ENCODE measurements at places on chromosomes 4 and X.

GRCh38 chr4:113355550-113356371 is 306.3 kb downstream of the ANK2 start:
- DNase-seq, result no peak

DNA sequence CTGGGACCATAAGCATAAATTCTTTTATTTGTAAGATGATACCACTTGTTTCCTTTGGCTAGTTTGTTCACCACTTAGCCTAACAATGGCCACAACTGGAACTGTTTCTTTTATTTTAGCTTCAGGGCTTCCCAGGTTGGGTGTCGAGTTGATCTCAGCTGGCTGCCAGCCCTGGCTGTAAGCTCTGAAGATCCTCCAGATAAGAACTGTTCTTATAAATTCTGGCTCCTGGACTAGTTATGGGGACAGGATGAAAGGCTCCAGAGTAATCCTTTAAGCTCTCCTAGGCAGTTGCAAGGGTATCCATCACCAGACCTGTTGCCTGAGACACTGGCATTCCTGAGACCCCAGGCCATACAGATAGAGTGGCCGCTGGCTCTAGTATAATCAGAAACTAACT is 129.4 kb upstream of the ACSL4 start:
- DNase-seq, result no peak

- DNase-seq, result no peak
Observed at GRCh38 chrX:17767734-17768133, 30.4 kb downstream of the SCML1 start.

- no peak for DNase-seq
Observed at GRCh38 chrX:132539611-132540010, 50.8 kb upstream of the MBNL3 start.

DNA sequence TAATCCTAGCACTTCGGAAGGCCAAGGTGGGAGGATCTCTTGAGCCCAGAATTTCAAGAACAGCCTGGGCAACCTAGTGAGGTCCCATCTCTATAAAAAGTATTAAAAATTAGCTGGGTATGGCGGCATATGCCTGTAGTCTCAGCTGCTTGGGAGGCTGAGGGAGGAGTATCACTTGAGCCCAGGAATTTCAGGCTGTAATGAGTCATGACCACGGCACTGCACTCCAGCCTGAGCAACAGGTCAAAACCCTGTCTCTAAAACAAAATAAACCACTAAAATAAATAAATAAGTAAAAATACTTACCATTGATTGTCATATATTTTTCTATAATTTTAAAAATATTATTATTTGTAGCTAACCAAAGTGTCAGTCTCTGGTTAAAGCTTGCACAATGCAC is 315.6 kb upstream of the SMIM31 start:
- no peak for DNase-seq

GRCh38 chr4:94588896-94589693 is 137.4 kb downstream of the PDLIM5 start:
- DNase-seq, result no peak

DNA sequence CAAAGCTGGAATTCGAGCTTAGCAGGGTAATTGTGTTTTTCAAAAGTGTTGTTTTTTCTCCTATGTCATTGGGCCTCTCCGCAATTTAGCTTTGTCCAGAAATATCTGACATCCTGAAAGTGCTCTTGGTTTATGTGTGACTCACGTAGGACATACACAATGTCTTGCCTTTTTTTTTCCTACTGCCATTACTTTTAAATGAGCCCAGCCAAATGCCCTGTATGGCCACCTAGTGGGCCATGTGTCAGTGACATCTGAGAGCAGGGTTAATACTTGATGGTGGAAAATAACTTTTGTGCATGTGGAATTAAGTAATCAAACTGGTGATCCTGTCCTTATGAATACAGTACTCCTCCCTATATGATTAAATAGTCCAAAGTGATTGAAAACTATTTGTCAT is 1411.1 kb upstream of the TENM3 start:
- DNase-seq, result no peak

- DNase-seq, result no peak
Observed at GRCh38 chr4:40308528-40309122, 26.5 kb upstream of the CHRNA9 start.

DNA sequence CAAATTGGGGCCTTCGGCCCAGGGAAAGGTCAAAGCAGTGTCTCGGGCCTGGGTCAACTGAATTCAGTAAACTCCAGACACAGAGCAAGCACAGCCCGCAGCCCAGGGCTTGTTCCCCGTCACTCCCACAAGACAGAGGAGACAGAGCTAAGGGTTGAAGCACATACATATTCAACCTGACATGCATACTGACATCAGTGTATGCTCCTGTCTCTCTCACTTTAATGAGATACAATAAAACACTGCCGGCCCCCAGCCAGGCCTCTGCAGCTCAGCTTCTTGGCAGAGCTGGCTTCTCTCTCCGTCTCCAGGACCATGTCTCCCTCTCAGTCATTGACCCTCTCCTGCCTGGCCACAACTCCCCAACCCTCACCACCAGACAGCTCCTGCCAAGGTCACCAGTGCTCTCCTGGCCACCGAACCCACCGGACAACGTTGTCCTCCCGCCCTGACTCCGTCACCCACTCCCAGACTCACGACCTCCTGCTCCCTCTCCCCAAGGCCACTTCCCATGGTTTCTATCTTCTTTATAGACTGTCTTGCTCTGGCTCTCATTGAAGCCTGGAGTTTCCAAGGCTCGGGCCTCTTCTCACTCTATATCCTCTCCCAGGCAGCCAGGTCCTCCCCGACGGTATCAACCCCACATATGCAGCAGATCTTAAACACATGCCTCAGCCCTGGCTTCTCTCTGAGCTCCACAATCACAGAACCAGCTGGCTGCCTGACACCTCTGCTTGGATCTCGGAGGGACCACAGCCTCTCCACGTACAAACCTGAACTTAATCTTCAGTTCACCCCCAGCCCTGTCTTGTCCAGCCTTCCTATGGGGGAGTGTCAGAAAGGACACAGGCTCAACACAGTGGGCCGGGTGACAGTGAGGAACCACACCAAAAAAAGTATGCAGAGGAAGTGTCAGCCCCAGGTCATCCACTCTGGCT is 67.7 kb upstream of the C4orf50 start:
- DNase-seq, result no peak

DNA sequence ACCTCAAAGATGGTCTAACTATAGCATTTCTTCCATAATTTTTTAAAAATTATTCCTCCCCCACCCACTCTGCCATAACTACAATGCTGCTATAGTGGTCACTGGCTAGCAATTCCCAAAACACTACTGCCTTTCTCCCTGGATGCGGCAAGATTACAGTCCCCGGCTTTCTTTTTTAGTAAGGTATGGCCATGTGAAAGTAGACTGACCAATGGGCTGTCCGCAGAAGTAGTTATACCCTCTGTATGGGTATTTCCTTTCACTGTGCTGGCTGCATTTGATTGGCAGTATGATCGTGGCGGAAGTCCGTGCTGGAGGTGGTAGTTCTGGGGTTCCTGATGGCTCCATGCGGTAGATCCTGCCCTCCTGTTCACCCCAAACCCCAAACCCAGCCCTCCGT is 166.0 kb downstream of the FBXO8 start:
- DNase-seq, result no peak

GRCh38 chr4:3192188-3192587 is 56.8 kb upstream of the MSANTD1 start:
- no peak for DNase-seq

GRCh38 chrX:8288590-8288989 is 117.5 kb upstream of the VCX2 start:
- no peak for DNase-seq

DNA sequence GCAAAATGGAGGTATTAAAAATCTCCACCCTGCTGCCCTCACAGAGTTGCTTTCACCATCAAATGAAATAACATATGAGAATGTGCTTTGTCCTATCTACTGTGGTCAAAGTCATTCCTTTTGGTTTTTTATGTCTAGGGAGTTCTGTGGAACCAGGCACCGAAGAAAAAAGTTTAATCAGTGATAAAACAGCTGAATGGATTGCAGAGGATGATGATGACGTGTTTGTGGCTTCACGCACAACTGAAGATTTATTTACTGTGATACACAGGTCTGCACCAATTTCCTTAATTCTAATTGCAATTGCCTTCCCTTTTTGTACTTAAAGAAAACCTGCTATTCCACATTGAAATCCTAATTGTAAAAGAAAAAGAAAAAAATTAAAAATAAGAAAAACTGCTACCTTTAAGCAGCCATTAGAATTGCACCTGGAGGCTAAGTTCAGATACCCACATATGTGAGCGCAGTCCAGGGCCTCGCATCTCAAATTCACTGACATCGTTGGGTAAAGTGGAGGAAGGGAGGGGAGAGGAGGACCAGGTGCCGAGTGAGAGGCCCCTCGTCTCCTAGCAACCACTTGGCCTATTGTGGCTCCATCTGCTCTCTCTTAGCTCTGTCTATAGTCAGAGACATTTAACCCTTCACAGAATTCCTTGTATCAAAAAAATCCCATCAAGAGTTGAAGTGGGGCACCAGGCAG is 10.5 kb upstream of the RTL5 start:
- DNase-seq, result no peak

- DNase-seq, result no peak
Observed at GRCh38 chrX:16592194-16592770, 57.7 kb upstream of the S100G start.

GRCh38 chr4:188683571-188683970 is 544.3 kb downstream of the TRIML1 start:
- DNase-seq, result no peak
